T-cell (primary cell): ENCODE measurements at places on chromosomes 3 and 15.

- no peak for DNase-seq
Measured at GRCh38 chr3:114127517-114127916, 51.3 kb downstream of the DRD3 start.

- peak; percentile 83 for DNase-seq
Measured at GRCh38 chr3:56683122-56683817, at the start of gene TASOR. Gene TASOR, minus strand, starts transcription at chr3:56683265. Its CDS starts 259 bp downstream, at chr3:56683006.

DNA sequence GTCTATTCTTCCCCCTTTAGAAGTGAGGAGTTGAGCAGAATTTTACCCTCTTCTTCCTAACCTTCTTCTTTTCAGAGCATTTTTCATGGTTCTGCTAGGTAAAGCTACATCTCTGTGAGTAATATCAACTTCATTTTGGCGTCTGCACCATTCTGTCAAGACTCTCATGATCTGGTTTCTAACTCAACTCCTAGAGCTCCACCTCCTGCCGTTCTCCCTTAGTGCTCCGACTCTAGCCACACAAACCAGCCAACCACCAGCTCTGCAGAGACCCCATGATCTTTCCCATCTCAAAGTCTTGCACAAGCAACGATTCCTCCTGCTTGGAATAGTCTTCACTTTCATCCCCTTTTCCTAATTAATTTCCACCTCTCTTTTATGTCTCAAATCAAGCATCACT is 193.9 kb upstream of the TMC3 start:
- no peak for DNase-seq

DNA sequence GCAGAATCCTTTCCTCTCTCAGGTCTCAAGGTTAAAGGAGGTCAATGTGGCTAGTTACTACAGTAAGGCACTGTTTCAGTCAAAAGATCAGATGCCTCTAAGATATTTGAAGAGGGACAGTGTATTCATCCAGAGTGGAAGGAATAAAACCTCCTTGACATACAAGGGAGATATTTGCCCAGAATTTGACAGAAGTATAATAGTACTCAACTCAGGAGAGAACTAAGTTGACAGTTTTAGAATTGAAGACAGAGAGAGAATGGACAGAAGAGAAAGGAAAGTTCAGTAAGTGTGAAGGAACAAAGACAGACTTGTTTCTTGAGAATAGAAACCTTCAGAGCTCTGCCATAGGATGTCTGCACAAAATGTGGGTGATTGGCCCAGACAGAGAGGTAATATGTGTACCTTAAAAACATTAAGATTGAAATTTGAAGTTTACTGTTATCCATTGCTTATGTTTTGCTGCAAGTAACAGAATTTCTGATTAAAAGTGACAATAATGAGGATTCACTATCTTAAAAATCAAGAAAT is 507.1 kb downstream of the IGSF11 start:
- no peak for DNase-seq

GRCh38 chr3:121552379-121552778 is 6.6 kb upstream of the POLQ start:
- DNase-seq, result no peak

DNA sequence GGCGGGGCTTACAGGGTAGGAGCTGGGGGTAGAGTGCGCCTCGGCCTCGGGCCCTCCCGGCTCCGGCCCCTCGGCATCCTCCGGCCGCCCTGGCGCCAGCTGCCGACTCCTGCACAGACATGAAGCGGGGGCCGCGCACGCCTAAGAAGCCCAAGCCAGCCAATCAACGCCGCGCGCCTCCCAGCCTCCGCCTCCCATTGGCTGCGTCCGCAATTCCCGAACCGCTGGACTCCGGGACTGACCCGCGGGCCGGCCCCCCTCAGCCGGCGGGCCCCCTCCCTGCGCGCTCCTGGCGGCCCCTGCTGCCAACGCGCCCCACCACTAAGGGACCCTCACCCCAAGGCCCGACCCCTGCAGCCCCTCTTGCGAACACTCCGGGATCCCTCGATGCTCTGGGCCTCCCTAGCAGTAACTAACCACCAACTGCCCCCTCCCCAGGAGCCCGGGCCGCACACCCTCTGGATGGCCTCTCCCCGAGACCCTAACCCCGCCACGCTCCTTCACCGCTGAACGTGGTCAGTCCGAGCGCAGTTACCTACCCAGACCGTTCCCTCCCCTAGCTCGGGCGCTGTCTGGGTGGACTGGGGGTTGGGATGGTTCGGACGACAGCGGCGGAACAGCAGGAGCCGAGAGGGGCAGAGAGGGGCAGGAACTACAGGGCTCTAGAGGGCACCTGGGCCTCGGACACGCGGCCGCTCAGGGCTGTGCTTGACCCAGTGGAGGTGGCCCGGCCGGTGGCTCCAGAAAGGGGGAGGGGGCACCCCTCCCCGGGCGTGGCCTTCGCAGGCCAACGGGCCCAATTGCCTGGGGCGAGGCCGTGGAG is 5.0 kb downstream of the GATA2 start:
- no peak for DNase-seq

GRCh38 chr15:69593981-69594966 is 141.7 kb downstream of the RPLP1 start:
- no peak for DNase-seq

DNA sequence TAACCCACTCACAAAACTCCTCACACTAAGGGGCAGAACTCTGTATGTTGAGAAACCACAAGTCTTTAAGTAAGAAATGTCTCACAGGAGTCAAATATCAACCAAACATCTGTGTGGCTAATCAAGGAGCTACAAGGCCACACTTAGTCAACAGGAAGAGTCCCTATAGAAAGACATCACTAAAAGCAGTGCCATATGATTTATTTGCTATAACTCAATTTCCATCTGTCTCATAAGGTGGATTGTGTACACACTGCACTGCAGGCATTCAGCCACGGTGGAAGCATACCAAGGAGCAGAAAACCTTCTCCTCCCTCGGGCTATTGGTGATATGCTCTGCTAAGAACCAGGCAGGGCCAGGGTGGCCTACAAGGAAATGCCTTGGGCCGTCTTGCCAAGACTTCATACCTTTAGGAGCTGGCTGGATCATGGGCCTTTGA is 197.6 kb upstream of the CFAP20DC start:
- no peak for DNase-seq

DNA sequence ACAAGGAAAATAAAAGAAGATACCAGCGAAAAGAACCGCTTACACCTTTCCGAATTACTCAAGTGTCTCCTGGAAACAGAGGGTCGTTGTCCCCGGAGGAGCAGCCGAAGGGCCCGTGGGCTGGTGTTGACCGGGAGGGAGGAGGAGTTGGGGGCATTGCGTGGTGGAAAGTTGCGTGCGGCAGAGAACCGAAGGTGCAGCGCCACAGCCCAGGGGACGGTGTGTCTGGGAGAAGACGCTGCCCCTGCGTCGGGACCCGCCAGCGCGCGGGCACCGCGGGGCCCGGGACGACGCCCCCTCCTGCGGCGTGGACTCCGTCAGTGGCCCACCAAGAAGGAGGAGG is 325 bp downstream of the ALCAM start:
- peak; percentile 12 for DNase-seq

- no peak for DNase-seq
Measured at GRCh38 chr15:71281256-71281655, 166.0 kb downstream of the THSD4 start.

GRCh38 chr15:43919540-43920253 is 92.9 kb downstream of the WDR76 start:
- no peak for DNase-seq

DNA sequence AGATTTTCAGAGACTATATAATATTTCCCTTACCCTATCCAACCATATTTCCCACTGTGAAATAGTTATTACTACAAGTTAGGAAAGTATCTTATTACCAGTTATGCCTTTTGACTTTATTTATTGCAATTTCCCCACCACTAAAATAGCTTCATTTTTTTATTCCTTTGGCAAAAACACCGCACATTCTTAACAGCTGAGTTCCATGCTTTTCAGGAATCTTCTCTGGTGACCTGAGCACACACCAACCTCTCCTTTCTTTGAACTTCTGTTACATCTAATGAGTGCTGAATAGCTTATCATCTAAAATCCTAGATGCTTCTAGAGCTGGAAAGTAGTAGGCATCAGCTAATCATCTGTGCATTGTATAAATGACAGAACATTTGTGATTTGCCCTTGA is 99.1 kb downstream of the UBE2E2 start:
- DNase-seq, result no peak

- no peak for DNase-seq
Measured at GRCh38 chr3:16400106-16400931, 113.2 kb downstream of the RFTN1 start.

DNA sequence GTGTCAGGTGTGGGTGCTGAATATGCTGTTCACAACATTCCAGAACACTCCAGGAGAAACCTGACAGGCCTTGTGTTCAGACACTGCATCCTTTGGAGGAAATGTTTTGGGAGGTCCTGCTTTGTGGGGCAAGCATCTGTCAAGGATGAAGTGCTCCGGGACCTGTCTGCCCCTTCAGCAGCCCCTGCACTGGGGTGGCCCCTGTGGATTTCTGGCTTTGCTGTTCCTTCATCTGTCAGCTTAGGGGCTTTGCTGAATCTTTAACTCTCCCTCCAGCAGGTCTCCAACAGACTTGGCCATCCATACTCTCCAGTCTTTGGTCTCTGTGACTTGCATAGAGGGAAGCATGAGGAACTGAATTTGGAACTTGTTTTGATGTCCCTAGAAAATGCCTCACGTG is 3.1 kb downstream of the PRR23E start:
- no peak for DNase-seq

DNA sequence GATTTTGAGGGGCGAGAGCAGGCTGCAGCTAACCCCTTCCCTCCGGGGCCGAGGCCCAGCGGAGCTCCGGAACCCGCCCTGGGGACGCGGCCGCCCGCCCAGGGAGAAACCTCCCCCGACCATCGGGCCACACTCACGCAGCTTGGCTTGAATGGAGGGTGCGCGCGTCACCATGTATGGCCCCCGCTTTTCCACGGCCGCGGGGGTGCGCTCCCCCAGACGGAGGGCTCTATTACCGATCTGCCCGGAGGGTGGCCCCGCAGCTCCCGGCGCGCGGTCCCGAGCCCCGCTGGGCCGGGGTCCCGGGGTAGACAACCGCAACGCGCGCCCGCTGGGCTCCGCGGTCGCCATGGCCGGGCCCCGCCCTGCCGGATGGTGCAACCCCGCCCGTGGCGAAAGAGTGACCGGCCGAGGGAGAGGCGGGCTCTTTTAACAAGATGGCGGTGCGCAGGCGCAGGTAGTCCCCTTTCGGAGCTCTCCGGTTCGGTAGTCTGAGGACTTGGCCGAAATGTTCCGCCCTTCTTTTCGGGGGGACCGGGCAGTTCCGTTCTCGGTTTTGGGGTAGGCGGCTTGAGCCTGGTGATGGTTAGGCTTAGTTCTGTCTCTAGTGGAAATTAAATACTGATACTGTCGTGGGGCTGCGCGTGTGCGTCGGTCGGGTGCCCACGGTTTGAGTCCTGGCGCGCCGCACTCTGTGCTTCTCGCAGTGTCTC is at the start of gene FAM219B:
Gene FAM219B, minus strand, starts transcription at position 402 of the 713 bp plus-strand sequence. Its CDS starts 51 bp downstream, at position 351.
- DNase-seq, result peak; percentile 63

DNA sequence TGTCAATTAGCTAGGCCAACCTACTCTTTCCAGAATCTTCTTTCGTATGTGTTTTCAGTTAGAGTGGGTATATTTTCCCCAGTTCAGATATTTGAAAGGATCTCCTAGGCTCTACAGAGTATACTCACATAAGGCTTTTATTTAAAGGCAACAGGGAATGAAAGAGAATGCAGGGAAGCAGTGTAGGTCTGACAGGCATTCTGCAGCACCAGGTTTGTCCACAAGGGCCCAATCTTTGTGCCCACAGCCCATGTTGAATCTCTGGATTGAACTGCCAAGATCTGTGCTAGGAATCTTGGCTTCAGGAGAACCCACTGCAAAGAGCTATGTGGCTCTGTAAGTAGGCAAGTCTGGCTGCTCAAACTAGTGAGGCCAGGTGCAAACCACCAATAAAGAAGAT is 24.2 kb upstream of the GALNT15 start:
- DNase-seq, result no peak

GRCh38 chr3:23324745-23325144 is 121.6 kb downstream of the UBE2E2 start:
- DNase-seq, result no peak

DNA sequence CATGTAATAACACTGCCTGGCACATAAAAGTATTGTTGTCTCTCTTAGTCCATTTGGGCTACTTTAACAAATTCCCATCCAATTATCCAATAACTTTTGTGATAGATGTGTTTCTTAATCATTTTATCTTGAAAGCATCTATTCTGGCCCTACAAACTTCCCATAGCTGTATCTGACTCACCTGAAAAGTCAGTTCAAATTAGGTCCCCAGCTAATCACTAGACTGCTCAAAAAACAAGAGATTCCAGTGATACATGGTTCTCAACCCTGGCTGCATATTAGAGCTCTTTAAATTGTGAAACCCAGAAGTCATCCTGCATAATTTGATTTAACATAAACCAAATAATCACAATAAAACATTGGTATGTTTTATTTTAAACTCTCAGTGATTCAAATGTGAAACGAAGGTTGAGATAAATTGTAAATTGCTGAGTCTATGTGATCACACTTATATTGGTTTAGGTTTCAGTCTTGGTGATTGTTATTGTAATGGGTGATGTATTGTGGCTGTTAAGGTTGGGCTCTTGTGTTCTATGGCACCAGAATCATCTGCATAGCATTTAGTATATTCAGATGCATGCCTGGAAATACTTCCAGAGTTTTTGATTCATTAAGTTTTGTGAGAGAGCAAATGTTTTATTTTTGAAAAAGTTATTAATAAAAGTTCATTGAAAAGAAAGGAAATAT is 268.9 kb upstream of the KCNMB2 start:
- DNase-seq, result no peak

DNA sequence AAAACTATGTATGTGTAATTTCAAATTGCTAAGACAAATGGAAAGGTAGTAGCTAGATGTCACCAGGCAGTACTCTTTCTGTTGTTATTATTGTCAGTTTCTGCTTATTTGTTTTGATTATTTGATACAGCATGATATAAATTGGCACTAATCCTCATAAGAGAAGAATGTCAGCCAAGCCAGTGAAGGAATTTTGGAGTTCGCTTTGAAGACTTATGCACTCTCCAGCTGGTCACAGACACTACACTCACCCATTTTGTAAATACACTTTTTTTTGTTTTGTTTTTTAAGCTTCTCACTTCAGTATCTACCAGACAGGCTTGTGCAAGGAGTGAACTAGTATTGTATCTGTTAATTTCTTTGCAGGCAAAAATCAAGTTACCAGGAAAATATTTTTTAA is 180.2 kb upstream of the TTC14 start:
- DNase-seq, result no peak

GRCh38 chr15:41935566-41936020 is 36.8 kb downstream of the EHD4 start:
- DNase-seq, result no peak

- no peak for DNase-seq
Measured at GRCh38 chr15:96703794-96704550, 373.5 kb downstream of the NR2F2 start.

DNA sequence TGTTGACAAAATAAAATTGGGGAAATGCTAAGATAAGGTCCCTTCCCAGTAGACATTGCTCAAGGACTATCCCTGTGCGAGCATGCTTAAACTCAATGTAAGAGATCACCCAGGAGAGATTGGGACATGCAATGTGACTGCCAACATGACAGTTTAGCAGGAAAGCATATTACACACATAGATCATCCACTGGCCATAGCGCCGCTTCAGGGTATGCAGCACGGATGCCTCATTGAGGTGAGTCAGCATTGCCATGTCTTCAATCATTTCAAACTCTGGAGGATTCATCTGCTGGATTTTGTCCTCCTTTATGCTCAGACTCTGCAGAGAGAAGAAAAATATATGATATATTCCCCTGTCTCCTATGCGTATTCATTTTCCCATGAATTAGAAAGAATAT is 8.9 kb downstream of the MYH15 start:
- DNase-seq, result no peak
